ENCODE measurements at places on chromosomes 5 and 9. TPM values are rescaled to one million over a fixed set of nuclear protein-coding genes. Genes with fewer than 3 reads are reported as not detected.

Gene TRIM7
- 0.47 TPM for total RNA-seq

Gene ARHGEF39
- total RNA-seq = 18.6 TPM

DNA sequence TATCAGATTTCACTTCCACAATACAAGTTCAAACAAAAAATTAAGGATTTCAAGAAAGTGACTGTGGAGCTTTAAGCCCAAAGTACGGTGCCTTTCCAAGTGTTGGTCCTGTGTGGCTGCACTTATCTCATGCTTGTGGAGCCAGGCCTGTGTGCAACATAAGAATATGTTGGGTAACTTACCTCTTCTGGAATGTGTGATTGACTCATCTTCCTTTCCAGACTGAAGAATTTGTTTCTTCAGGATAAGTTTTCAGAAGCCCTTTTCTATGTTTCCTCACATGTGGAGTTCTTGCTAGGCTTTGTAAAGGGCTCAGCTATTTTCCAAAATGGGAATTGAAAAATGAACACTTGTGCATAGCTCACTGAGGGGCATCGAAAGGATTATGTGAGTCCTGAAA lies 485.1 kb upstream of the PAPPA start:
- DNase-seq = no peak

DNA sequence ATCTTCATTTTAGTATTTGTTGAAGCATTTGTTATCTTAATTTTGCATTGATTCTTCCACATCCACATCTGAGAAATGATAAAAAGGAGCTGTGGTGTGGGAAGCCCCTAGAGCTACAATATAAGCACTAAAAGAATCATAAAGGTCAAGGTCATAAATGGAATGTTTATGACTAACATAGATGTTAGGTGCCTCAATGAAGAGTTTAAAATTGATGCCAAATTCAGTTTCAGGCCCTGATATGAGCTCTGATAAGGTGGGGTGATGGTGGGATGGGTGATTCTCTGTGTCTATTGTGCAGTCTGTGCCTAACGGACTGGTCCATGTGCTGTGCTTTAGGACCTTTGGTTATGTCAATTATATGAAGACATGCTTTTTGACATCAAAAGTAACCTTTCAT lies 61.2 kb upstream of the CAMK4 start:
- DNase-seq = no peak

Gene DMRT3
- total RNA-seq = not detected

Gene ASPN
- total RNA-seq = not detected

DNA sequence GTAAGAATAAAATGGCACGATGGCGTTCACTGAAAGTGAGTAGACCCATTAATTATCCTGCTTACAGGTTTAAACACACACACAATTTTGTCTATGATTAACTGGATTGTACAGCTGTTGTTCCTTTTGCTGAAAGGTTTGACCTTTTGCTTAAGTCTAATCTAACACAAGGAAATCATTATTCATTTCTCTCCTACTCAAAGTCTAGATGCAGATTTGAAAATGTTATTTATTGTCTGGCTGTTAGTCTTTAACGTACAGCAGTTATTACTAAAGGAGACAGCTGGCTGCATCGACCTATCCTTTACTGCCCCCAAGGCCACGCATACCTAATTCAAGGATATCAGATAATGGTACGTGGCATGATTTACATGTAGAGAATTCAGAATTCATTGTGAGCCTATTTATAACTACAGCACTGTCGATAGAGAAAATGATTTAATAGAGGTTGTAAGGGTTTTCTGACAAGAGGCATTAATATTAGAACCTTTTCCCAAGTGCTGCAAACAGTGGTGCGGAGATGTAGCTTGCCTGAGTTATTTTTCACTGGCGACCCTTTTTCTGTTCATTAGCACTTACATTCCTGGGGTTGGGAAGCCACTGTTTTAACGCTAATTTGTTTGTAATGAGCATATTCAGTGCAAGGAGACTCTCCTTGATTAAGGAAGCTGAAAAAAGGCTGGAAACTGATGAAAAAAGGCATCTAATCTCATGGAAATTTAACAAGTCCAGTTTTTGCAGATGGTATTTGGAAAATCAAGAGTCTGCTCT lies 368.4 kb upstream of the GRAMD2B start:
- no peak for DNase-seq

Gene ZDHHC11
- total RNA-seq = 16.6 TPM

Gene KCNIP1
- 0.52 TPM for total RNA-seq

Gene SVEP1
- 0.36 TPM for total RNA-seq

GRCh38 chr9:131370638-131371037 lies 23.2 kb upstream of the PRRC2B start:
- no peak for DNase-seq

Data from H1 (cell line).